ENCODE measurements at places on chromosomes 2 and 18.

- no peak for DNase-seq
Measured at GRCh38 chr2:74379851-74380789, at the start of gene DCTN1. DCTN1 (minus strand) TSS chr2:74380311; CDS start chr2:74380037, 274 bp downstream.

DNA sequence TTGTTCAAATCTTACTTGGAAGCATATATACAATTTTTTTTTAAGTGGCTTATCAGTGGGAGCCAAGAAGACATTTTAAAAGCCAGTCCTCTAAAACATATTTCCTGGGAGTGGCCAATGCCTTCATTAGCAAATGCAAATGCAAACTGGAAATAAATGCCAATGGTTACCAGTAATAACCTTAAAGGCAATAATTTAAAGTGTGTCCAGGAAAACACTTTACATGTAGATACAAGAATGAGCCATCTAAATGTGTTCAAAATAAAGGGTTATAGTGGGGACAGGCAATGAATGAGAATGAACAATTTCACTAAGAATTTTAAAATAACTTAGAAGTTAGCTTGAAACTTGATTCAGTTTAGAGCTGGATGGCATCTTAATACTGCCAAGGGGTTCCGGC is 64.2 kb downstream of the FARSB start:
- DNase-seq, result no peak

DNA sequence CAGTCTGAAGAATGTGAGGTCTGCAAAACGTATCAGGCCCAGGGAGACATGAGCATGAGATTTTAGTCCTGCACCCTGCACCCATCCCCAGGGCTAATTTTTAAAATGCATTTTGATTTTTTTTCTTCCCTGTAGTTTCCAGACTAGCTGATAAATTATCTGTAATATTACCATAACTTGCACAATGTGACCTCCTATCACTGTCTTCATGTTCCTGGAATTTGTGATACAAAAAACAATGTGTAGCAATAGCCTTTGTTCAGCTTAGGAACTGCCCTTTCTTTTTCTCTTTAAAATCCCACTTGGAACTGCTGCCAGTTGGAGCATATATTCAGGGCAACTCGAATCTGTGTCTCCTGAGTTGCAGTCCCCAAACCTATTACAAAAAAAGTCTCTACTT is 222.8 kb upstream of the HS6ST1 start:
- DNase-seq, result no peak

DNA sequence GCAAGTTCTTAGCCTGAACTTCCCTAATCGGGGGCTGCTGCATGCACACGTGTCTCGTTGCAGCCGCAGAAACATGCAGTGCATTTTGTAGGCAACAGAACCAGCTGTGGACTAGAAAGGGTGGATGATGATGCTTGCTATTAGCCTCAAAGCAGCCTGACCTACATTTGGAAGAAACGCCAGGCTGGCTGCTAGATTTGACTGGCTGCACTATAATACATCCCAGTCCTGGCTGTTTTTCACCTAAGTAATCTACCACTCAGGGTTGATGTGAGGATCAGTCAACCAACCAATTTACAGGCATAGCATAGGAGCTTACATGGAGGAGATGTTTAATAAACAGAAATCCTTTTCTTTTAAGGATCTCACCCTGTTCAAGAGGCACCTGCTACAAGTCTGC is 56.4 kb upstream of the SPP2 start:
- DNase-seq, result no peak

- DNase-seq, result no peak
Measured at GRCh38 chr2:113850687-113851086, 39.2 kb upstream of the ACTR3 start.

DNA sequence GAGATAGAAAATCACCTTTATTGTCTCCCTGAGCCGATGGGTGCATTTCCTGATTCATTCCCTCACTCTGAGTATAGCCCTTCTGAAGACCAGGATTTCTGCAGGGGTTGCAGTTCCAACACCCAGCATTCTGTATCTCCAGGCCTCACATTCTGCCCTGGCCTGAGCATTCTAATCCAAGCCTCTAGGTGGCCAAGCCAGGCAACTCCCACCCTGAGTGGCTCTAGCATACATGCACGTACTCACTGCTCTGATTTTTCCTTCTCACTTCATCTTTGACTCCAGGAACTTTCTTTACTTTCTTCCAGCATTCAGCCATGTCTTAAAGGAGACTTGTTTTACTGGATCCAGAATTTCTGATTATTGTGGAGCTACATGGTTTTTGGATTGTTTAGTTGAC is 100.7 kb upstream of the STK39 start:
- no peak for DNase-seq

- DNase-seq, result no peak
Measured at GRCh38 chr2:235844561-235844960, 323.6 kb downstream of the GBX2 start.

- no peak for DNase-seq
Measured at GRCh38 chr2:223954401-223954800, 2.9 kb upstream of the MRPL44 start.

- DNase-seq, result no peak
Measured at GRCh38 chr2:169715379-169716237, 18.0 kb upstream of the KLHL23 start.

- DNase-seq, result no peak
Measured at GRCh38 chr2:77977471-77978063, 455.4 kb upstream of the LRRTM4 start.

- no peak for DNase-seq
Measured at GRCh38 chr2:59296279-59296678, 1055.2 kb upstream of the FANCL start.
